ENCODE measurements at places on chromosomes 16 and 17.

GRCh38 chr17:76957678-76958464 is 89.7 kb downstream of the MGAT5B start:
- no peak for DNase-seq

GRCh38 chr17:70750983-70751382 is 581.7 kb downstream of the KCNJ2 start:
- no peak for DNase-seq

DNA sequence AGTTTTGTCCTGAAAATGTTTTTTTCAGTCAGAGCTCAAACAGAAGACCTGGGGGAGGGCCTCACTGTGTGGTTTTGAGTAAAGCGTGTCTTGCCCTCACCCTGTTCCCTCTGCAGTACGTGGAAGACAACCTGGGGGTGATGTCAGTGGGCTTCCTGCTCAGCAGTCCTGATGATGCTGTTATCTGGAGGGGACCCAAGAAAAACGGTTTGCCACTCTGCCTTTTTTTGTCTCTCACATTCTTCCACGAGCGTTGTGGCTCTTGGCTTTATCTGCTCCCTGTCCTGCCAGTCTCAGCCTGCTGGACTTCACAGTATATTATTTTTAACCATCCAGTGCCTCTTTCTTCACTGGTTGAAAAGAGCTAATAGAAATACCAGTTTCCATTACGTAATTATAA is 12.9 kb downstream of the NUBP1 start:
- no peak for DNase-seq

DNA sequence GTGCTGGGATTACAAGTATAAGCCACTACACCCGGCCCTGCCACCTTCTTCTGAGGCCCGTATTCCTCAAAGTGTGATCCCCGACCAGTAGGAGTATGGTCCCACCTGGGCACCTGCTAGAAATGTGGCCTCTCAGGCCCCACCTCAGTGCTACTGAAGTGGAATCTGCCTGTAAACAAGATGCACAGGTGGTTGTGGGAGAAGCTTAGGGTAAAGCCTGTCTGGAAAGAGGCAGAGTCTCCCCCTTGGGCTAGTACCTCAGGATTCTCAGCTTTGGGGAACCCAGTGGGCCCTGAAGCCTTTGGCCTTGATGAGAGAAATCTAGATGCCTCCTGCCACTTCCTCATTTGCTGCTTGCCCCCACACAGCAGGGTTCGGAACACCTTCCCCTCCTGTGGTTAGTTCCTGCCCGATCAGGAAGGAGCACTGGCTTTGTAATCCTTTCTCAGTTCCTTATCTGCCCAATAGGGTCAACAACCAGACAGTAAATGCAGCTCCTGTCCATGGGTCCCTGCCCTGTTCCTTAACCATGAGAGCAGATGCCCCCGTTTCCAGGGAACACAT is 25.2 kb downstream of the TK2 start:
- no peak for DNase-seq

- no peak for DNase-seq
These were observed 12.4 kb upstream of the TAC4 start for GRCh38 chr17:49859991-49860953.

- no peak for DNase-seq
These were observed 4.8 kb downstream of the RNF222 start for GRCh38 chr17:8392674-8393469.

DNA sequence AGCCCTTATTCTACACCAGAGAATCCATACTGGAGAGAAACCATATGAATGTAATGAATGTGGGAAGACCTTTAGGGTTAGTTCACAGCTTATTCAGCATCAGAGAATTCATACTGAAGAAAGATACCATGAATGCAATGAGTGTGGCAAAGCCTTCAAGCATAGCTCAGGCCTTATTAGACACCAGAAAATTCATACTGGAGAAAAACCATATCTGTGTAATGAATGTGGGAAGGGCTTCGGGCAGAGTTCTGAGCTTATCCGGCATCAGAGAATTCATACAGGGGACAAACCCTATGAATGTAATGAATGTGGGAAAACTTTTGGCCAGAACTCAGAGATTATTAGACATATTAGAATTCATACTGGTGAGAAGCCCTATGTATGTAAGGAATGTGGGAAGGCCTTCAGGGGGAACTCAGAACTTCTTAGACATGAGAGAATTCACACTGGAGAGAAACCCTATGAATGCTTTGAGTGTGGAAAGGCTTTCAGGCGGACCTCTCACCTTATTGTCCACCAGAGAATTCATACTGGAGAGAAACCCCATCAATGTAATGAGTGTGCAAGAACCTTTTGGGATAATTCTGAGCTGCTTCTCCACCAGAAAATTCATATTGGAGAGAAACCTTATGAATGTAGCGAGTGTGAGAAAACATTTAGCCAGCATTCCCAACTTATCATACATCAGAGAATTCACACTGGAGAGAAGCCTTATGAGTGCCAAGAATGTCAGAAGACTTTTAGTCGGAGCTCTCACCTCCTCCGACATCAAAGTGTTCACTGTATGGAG is 14.1 kb downstream of the ZFP3 start:
- no peak for DNase-seq

DNA sequence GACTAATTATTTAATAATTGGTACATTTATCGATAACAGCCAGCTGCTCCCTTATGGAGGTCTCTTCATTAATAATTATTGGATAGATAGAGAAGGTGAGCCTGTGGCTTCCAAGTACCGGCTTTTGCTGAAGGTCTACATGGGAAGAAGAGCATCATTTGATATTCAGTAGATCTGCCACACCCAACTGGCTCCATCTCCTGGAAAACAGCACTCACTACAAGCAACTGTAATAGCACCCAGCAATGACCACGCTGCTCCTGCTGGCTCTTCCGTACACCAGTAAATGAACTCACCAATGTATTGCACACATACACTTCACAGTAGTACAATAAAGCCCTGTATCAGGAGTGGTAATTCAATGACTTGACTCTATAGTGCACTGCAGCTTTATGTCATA is 19.5 kb downstream of the MARVELD3 start:
- no peak for DNase-seq

DNA sequence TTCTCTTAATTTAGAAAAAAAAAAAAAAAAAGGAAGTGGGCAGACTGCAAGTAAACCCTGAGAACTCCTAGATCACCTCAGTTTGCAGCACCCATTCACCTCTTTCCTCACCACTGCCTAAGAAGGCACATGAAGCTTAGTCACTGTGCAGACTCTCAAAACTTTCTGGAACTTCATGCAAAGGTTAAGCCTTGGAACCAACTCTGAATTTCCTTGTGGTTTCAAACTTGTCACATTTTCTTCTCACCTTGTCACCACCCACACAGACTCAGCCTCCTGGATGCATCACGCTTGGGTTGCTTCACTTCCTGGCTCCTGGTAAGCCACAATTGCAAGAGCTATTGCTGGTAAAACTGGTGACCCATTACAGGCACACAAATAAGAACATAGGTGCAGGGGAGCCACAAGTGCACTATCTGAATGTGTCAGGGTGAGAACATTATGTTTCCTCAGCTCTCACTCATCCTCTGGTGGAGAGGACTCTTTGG is 15.0 kb upstream of the CPD start:
- DNase-seq = no peak

DNA sequence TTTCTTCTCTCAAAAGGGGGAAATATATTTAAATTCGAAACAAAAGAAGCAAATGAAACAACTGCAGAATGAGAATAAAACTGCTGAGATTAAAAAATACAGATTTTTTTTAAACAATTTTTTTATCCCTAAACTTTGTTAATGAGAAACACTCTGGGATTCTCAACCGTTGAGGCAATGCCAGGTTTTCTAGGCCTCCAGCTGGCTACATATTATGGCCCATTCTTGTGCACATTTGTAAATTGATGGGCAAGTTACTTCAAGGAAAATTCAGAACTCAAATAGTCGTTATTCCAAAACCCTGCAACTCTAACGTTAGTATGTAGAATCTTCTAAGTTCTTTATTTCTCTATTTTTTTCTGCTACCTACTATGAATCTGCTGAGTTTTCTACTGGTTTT is 239.3 kb upstream of the WSCD1 start:
- DNase-seq = no peak

DNA sequence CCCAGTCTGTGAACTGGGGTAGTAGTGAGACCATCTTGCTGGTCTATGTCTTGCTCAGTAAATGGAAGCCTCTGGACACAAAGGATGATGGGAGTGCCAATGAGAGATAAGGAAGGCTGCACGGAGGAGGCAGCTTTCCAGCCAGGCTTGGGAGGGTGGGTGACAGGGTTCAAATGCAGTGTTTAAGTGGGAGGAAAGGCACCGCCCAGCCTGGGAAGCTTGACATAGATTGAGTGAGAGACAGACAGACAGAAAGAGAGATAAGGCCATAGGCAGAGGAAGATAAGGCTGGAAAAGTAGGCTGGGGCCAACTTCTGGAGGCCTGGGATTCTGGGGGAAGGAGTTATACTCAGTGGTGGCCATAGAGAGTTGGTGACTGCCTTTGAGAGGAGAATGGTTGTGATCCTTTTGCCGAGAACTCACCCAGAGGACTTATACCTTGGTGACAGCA is 7.2 kb upstream of the COL1A1 start:
- no peak for DNase-seq

DNA sequence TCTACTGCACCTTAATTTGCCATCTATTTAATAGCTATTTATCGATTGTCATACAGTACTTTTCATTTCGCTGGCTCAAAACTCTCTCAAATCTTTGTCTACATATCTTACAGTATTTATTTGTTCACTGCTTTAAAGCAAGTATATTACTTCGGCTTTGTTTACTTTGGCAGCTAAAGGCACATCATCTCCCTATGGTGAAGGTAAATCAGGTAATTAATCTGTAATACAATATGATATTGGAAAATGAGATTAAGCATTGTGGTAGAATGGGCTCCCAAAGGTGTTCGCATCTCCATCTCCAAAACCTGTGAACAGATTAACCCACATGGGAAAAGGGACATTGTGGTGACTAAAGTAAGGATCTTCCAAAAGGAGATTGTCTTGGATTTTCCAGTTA is 6.5 kb downstream of the TMEM170A start:
- no peak for DNase-seq

- DNase-seq = no peak
These were observed 273.2 kb downstream of the RBFOX1 start for GRCh38 chr16:7605812-7606211.

GRCh38 chr17:28969706-28970393 is 18.5 kb upstream of the PHF12 start:
- no peak for DNase-seq

DNA sequence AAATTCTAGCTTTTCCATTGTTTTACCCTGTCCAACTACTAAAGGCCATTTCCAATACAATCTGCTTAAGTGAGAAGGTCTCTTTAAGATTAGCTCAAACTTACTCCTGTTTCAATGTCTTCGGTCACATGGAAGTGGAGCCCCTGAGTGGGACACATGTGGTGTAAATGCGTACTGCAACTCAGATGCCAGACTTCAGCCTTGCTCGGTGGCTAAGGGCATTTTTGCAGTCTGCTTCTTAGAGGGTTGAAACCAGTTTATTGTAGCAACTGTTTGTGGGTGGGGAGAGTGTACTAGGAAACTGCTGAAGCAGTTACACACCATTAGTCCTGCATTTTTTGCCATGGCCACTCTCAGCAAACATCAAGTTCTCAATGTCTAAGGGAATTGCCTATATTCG is 140.6 kb downstream of the PARN start:
- DNase-seq = no peak

- DNase-seq = no peak
These were observed 1.4 kb upstream of the ATP6V0A1 start for GRCh38 chr17:42457107-42457792.

DNA sequence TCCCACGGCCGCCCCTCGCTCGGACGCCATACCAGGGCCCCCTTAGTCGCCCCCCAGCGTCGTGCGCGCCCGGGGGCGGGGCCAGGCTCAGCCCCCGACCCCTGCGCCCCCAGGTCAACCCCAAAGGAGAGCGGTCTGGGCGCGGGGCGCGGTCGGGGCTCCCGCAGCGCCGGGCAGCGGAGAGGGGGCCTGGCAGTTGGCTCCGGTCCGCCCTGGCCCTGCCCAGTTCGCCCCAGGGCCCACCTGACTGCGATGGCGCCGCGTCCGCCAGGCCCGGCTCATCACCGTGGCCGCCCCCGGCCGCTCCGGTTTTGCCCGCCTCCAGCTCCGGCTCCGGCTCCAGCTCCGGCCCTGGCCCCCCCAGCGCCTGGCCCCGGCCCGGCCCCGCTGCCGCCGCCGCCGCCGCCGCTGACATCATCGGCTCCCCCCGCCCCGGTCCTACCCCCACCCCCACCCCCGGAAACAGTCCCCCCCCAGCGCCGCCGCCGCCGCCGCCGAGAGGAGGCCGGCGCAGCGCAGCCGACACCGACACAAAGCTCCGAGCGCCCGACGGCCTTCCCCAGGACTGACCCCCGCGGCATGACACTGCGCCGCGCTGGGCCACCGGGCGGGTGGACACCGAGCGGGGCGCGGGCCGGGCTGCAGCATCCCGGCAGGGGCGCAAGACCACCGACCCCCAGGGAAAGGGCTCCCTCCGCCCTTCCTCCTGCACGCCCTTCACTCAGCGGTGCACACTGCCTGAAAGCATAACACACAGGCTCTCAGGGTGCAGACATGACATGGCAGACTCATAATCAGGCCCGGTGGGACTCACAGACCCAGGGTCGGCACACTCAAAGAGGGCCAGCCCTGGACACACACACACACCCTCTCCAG is at the start of gene ZBTB4:
TSS of gene ZBTB4 (minus strand) at position 419 of the 876 bp plus-strand sequence. CDS start 12,830 bp downstream, outside the sequence.
- peak; percentile 40 for DNase-seq

DNA sequence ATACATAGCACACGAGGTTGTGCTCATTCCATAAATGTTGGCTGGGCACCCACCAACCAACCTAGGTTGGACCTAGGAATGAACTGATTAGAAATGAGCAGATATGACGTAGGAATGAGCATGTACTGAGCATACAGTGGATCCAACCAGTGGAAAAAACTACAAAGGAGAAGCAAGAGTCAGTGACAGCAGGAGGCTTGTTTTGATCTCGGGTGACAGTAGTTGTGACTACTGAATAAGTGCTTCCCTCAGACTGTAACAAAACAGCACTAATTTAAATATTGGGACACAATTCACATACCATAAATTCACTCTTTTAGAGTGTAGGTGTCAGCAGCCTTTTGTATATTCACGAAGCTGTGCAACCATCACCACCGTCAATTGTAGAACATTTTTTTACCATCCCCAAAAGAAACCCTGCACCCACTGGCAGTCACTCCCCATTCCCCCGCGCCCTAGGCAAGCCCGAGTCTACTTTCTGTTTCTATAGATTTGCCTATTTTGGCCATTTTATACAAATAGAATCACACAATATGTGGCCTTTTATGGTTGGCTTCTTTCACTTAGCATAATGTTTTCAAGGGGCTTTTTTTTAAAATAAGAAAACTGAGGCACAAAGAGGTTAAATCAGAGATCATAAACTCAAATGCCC is 7.0 kb downstream of the VAC14 start:
- no peak for DNase-seq
